ENCODE measurements at places on chromosomes 16 and 17.

GRCh38 chr16:61296814-61297213, 739.4 kb downstream of the CDH8 start:
- DNase-seq: no peak

DNA sequence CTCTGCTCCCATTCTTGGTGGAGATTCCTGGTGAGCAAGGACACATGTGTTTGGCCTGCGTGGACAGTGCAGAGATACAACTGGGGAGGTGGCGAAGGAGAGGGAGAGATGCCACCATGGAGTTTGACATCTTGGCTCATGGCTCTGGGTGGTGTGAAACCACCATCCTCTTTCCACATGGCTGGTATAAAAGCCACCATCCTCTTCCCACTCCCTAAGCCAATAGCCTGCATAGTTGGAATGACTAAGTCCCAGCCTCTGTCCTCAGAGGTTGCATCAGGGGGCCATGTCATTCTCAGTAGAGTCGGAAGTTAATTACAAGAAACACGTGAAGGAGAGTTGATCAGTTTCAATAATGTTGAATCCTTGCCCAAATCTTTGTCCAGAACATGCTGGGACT, 10.0 kb downstream of the RBFOX1 start:
- no peak for DNase-seq

GRCh38 chr17:17079336-17079735, 37.1 kb downstream of the MPRIP start:
- no peak for DNase-seq

DNA sequence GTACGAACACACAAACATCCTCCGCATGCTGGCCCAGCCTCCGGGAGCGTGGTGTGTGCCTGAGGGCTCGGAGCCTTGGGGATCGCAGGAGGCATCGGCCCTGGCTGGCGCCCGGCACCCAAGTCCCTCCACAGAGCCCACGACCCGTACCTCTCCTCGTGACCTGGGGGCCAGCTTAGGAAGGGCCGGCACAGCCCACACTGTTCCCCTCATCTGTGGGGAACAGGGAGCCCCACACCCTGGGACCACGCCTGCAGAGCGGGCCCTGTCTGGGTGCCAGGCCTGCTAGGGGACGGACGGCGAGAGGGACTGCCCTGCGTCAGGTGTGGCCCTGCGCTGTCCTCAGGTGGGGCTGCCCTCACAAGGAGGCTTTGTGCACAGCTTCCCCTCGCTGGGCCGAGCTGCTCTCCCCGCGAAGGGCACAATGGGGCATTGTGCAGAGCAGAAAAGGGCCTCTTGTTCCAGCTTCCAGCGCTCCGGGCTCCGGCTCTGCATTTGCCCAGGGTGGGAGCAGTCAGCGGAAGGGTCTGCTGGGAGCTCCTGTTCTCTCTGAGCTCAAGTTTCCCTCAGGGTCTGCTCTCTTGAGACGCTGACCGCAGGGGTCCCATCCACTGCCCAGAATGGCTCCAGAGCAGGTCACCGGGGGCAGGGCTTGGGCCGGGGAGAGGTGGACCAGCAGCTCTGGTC, 1.7 kb upstream of the LMF1 start:
- DNase-seq: peak; percentile 83

DNA sequence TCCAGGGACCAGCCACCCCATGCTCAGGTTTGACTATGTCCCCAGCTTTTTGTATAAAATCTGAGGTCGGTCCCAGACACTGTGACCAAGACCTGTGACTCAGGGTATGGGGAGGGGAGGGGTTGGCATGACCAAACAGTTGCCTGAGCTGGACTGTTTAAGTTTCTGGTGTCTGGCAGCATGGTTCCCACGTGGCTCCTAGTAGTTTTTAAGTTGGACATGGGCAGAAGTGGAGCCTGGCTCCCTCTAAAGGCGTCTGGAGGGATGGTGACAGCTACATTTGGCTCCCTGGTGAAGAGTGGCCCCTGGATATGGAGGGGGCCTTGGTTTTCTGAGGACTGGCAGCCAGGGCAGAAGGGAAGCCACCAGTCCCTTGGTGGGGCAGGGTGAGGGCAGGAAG, 7.9 kb downstream of the SMCR8 start:
- no peak for DNase-seq

- DNase-seq: no peak
Observed at GRCh38 chr16:57785924-57786323, 16.4 kb downstream of the KIFC3 start.

- DNase-seq: no peak
Observed at GRCh38 chr16:88017587-88018101, 66.4 kb downstream of the BANP start.

DNA sequence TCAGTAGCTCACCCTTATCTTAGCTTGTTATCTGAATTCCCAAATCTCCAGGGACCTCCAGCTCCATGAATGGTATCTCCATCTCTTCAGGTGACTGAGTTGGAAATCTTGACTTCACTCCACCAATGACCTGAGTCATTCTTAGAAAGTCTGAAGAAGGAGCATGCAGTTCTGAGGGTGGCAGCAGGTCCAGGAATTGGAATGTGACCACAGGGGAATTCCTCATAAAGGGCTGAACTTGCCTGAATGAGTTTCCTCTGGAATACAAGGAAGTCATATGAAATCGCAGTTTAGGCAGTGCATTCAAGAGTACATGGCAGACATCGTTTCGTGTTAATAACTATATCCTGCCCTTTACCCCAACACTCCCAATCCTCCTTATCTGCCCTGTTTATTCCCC, 12.5 kb upstream of the PYY start:
- no peak for DNase-seq

GRCh38 chr16:60142619-60143347, 1408.7 kb upstream of the GOT2 start:
- no peak for DNase-seq

- no peak for DNase-seq
Observed at GRCh38 chr16:11325404-11326083, 19.7 kb upstream of the RMI2 start.

DNA sequence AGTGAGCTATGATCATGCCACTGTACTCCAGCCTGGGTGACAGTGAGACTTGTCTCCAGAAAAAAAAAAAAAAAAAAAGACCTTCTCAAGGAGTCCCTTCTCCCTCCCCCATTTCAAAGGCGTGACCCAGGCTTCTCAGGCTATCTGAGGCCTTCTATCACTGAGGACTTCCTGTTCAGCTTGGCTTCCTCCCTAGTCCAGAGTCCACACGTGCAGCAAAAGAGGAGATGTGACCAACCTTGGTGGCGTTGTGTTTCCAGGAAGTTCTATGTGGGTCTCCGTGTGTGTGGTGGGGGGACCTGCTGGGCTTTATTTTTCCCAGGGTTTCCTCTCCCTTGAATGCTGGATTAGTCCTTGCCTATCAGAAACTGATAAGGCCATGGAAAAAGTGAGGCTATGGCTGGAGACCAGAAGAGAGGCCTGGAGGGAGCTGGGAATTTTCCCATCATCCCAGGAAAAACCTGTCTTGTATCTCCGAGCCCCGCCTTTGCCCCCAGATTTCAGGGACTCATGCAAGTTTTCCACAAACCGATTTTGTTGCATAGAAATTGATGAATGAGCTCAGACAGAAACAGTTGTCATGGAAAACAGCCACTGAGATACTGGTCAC, 148.1 kb downstream of the SALL1 start:
- DNase-seq: no peak

- no peak for DNase-seq
Observed at GRCh38 chr16:84795329-84796053, 24.3 kb upstream of the CRISPLD2 start.
